ENCODE measurements at places on chromosomes 7 and 10. TPM values are rescaled to one million over a fixed set of nuclear protein-coding genes. Genes with fewer than 3 reads are reported as not detected.

PLCE1 gene
- total RNA-seq = not detected

CDH23 gene
- total RNA-seq = 1.4 TPM

COL1A2 gene
- 0.30 TPM for total RNA-seq

SLC26A5 gene
- total RNA-seq = not detected

NAT16 gene
- total RNA-seq = not detected

MKI67 gene
- 210 TPM for total RNA-seq

ASB10 gene
- not detected for total RNA-seq

AGR2 gene
- not detected for total RNA-seq

HEPACAM2 gene
- not detected for total RNA-seq

RAPGEF5 gene
- total RNA-seq = 0.82 TPM

PNLIPRP2 gene
- not detected for total RNA-seq

STOX1 gene
- total RNA-seq = 0.64 TPM

ETV1 gene
- total RNA-seq = not detected

NPSR1 gene
- total RNA-seq = not detected

GHITM gene
- total RNA-seq = 218 TPM

SNX10 gene
- 33.0 TPM for total RNA-seq

MMP21 gene
- not detected for total RNA-seq

NPTX2 gene
- total RNA-seq = not detected

SPAM1 gene
- total RNA-seq = not detected

FAM237B gene
- not detected for total RNA-seq

ANKRD30A gene
- total RNA-seq = not detected

CYP17A1 gene
- total RNA-seq = not detected

SPDYE9 gene
- total RNA-seq = not detected

CDC14C gene
- total RNA-seq = not detected

LEP gene
- not detected for total RNA-seq

CLDN3 gene
- not detected for total RNA-seq

Data from activated naive CD8-positive, alpha-beta T cell treated with anti-CD3 and anti-CD28 coated beads for 36 hours (primary cell).